Activated T-cell treated with anti-CD3 and anti-CD28 coated beads for 24 hours (primary cell): ENCODE measurements at places on chromosomes 3 and 15.
A peak's percentile ranks its signal among the peaks of the same experiment; 100 is the strongest.

- DNase-seq = no peak
Observed at GRCh38 chr3:47092090-47092489, 71.8 kb downstream of the SETD2 start.

DNA sequence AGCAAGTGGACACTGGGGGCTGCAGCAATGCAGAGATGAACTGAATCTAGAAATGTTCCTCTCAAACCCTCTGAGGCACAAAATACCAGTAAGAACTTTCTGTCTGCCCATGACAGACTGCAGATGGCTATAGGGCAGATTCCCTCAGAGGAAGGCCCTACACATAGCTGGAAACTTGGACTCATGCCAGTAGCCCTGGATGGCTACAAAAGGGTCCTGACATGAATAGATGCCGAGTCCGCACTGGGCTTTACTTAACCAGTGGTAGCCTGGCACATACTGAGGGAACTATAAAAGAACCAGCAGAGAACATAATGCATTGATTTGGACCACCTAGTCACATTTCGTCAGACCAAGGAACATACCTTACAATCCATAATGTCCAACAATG is 66.7 kb downstream of the C3orf80 start:
- DNase-seq = no peak

GRCh38 chr15:95930659-95931375 is 399.7 kb upstream of the NR2F2 start:
- DNase-seq = no peak

DNA sequence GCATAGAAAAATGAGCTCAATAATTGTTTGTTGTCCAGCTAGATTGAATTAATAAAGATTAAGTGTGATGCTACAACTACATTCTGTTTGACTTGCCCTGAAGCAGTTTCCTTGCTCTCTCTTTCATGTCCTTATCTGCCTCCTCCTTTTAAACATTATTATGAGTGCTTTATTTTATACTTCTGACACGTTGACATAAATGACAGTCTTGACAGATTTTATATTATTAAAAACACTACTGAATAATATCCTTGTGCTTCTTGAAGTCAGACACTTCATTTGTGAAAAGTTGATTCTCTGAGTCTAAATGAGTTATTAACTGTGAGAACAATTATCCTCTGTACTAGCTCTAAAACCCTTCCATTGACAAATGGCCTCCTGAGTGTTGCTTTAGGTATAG is 58.2 kb downstream of the PLCL2 start:
- no peak for DNase-seq

- DNase-seq = no peak
Observed at GRCh38 chr3:10937141-10937825, 55.3 kb upstream of the SLC6A1 start.

GRCh38 chr15:47959617-47960413 is 161.0 kb upstream of the SLC24A5 start:
- no peak for DNase-seq

GRCh38 chr3:126131881-126132750 is 48.2 kb upstream of the SLC41A3 start:
- DNase-seq = no peak

DNA sequence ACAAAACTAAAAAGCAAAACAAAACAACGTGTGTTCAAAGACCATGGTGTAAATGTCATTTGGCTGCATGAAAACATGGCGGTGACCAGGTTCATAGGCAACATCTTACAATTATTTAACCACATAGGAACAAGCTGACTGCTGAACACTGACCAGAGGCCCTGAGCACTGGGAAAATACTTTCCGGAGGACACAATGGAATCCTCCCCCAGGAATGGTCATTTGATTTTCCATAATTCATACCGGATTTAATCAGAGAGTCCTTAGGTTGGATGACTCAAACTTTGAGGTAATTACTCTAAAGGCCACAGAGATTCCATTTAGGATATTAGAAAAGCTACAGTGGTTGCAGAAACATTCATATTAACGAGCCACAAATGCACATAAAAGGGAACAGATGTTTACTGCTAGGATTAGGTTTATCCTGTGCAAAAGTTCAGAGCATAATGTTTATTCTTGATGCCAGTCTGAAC is 254.7 kb downstream of the NR1D2 start:
- no peak for DNase-seq

GRCh38 chr3:67655364-67656121 is 1.1 kb upstream of the SUCLG2 start:
- DNase-seq = peak; percentile 67

GRCh38 chr15:64311566-64311965 is 44.4 kb downstream of the CSNK1G1 start:
- DNase-seq = no peak

GRCh38 chr3:128567141-128567540 is 74.1 kb upstream of the GATA2 start:
- DNase-seq = no peak

DNA sequence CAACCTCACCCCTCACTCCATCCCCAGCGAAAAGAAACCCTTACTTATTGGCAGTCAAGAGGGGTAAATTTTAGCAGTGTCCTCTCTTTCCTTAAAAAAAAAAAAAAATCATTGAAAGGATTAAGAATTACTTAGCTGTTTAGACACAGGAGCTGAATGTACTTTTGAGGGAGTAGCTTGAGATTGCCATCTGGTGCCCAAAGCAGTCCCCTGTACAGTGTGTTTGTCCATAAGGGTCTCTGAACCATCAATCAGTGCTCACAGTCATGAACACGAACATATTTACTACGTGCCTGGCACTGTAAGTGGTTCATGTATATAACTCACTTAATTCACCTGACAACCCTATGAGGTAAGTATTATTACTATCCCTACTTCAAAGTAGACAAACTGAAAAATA is 463.5 kb downstream of the RAP2B start:
- no peak for DNase-seq

DNA sequence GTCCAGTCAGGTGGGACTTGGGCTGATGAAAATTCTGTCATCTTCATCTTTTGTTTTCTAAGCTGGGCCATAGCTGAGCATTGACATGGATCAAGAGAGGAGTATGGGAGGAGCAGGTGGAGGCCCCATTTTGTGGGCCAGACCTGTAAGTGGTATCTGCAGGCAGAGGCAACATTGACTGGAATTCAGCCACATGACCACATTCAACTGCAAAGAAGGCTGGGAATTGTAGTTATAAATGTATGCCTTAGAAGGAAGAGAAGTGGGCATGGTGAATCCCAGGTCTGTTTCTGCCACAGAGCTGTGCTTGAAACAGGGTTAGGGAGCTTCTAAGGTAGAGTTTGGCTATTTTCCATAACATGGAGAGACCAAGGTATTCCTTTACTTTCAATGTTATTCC is 11.4 kb downstream of the KCNAB1 start:
- no peak for DNase-seq

- DNase-seq = no peak
Observed at GRCh38 chr3:100103558-100104441, 10.5 kb downstream of the FILIP1L start.

- DNase-seq = no peak
Observed at GRCh38 chr15:47717036-47717612, at the start of gene SEMA6D. SEMA6D (plus strand) TSS chr15:47717505; CDS start chr15:47759799, 42,294 bp downstream.

GRCh38 chr3:117674321-117674720 is 964.7 kb downstream of the TUSC7 start:
- no peak for DNase-seq

GRCh38 chr3:13004376-13004775 is 68.9 kb downstream of the IQSEC1 start:
- DNase-seq = no peak

GRCh38 chr15:42890161-42890913 is 30.2 kb downstream of the TTBK2 start:
- DNase-seq = no peak

GRCh38 chr15:33639978-33640377 is 328.3 kb upstream of the CHRM5 start:
- DNase-seq = no peak

- DNase-seq = no peak
Observed at GRCh38 chr3:4850211-4850927, 128.9 kb upstream of the BHLHE40 start.

- no peak for DNase-seq
Observed at GRCh38 chr3:115859002-115859807, 235.9 kb downstream of the GAP43 start.

GRCh38 chr3:65174713-65175112 is 486.9 kb upstream of the ADAMTS9 start:
- DNase-seq = no peak

- no peak for DNase-seq
Observed at GRCh38 chr3:115164374-115165221, 17.5 kb upstream of the ZBTB20 start.
